Bronchial epithelial cell (primary cell): ENCODE measurements at places on chromosomes 16 and 17. TPM values are rescaled to one million over a fixed set of nuclear protein-coding genes. Genes with fewer than 3 reads are reported as not detected.

DNA sequence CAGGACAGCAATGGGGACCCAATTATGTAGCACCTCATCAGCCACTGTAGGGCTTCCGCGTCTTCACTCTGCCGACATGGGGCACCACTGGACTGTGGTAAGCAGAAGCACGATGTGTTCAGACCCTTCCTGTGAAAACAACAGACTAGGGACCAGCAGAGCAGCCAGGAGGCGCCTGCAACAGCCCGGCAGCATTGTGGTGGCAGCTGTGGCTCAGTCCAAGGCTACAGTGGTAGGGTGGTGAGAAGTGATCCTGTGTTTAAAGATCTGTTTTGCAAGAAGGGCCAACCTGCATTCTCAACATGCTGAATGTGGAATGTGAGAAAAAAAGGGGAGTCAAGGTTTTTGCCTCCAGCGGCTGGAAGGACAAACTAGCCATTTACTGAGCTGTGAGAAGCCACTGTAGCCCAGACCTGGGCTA is 80.8 kb downstream of the GAS7 start:
- no peak for DNase-seq

DNA sequence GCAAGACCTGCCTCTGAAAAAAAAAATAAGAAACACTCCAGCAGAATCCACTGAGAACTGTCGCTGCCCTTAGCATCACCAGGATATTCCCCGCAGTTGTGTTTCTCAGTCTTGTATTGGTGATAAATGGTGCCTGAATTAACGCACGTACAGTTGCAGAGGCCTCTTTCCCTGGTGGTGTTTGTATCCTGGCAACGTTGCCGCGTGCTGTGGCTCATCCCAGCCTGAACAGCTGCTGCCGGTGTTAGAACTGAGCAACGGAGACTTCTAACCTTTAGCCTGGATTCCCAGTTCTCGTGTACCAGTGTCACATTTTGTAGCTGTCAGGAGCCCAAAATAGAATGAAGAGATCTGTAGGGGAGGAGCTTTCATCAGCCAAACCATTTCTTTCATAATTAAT is 4.8 kb downstream of the MLYCD start:
- DNase-seq = no peak

- DNase-seq = no peak
Observed at GRCh38 chr17:75625813-75626486, 7.3 kb upstream of the SMIM5 start.

The CSH2 gene
- not detected in 2 replicates for total RNA-seq

The RPUSD1 gene
- total RNA-seq = 20.9 and 27.4 TPM in 2 replicates

The TBC1D3C gene
- 0.38 TPM in 1 of 2 replicates, not detected in the other for total RNA-seq

DNA sequence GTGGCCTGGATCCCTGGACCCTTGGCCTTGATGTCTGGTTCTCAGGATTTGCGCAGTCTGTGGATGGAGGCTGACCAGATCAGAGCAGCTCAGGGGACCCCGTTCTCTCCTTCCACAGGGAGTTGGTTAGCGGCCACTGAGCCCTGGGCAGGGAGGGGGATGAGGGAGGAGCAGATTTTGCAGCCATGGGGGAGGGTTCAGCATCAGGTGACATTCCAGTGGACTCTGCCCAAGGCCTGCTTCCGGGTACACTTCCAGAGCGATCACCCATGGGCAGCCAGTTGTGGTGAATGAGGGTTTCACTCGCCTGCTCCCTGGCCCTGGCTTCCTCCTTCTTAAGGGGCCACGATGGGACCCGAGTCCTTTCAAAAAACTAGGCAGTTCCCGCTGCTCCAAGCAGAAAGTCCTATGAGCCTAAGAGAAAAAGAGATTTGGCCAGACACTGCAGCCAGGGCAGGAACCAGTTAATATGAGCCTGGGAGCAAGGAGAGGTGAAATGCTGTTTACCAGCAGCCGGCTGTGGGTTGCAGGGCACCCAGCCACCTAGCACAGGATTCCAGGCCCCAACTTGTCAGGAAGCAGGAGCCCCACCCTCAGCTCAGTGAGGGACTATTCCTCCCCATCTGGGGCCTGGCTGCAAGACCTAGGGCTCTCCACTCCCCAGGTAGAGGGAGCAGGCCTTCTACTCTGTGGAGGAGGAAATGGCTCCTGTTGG is 4.7 kb upstream of the GPRC5C start:
- DNase-seq = peak; percentile 64

The C16orf82 gene
- not detected in 2 replicates for total RNA-seq

The ELP5 gene
- total RNA-seq = 16.5 and 20.0 TPM in 2 replicates

- no peak for DNase-seq
Observed at GRCh38 chr17:77266213-77266612, 125.4 kb downstream of the SEC14L1 start.

DNA sequence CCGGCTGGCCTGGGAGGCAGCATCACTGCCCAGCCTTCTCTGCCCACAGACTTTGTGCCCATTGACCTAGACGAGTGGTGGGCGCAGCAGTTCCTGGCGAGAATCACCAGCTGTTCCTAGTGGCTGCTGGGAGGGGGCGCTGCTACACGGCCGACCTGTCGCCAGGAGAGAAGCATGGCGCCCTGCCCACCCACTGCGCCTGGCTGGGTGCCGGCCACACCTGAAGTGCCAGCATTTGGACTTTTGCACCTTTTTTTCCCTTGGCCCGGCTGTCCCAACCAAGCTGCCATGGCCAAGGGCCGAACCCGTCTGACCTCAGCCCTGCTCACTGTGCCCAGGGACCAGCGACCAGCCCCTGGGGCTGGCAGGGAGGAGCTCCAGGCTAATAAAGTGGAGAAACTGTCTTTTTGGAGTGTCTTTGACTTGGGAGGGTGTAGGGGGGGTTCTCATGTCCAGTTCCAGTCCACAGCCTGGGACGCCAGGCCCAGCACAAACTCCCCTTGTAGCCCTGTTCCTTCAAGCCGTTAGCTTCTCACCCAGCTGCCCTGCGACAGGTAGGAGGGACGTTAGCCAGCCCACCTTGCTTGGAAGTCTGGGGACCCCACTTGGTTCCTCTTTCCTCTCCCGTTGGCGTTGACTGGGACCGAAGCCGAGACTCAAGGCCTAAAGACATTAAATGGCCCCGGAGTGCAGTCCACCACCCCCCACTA is 939 bp upstream of the WDR90 start:
- DNase-seq = peak; percentile 20

GRCh38 chr16:76527244-76527643 is 250.0 kb downstream of the CNTNAP4 start:
- no peak for DNase-seq

The TBC1D3H gene
- total RNA-seq = not detected in 2 replicates

GRCh38 chr17:45063198-45063597 is 2.1 kb downstream of the NMT1 start:
- no peak for DNase-seq

GRCh38 chr17:55068862-55069811 is 100.6 kb downstream of the STXBP4 start:
- no peak for DNase-seq

The TBKBP1 gene
- 6.3 and 9.1 TPM in 2 replicates for total RNA-seq

The ESRP2 gene
- 49.0 and 95.2 TPM in 2 replicates for total RNA-seq

- DNase-seq = no peak
Observed at GRCh38 chr17:10198509-10199249, at the start of gene GAS7. Gene GAS7, minus strand, starts transcription at chr17:10198606.

GRCh38 chr16:84059946-84060901 is 17.6 kb upstream of the SLC38A8 start:
- no peak for DNase-seq
